ENCODE measurements at places on chromosomes 5 and 9.

- no peak for DNase-seq
Measured at GRCh38 chr5:153676406-153676805, 185.9 kb downstream of the GRIA1 start.

DNA sequence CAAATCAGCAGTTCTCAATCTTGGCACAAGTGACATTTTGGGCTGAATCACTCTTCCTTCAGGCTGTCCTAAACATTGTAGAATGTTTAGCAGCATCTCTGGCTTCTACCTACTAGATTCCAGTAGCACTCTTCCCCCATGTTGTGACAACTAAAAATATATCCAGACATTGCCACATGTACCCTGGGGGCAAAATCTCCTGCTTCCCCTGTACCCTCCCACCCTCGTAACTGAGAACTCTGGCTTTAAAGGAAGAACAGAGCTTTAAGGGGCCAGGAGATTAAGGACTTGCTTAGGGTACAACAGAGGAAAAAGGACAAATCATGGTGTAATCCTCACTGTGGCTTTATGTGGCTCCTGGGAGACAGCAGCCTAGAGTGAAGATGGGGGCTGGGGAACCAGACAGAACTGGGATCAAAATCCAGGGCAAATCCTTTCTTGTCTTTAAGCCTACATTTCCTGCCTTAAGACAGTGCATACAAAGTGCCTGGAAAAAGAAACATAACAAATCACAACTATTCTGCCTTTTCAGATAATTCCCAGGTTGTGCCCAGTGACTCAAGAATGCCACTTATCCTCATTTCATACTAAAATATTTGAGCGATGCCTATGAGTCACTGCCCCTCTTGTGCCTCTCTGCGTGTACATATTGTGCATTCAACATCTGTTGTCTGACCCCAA lies 109.3 kb downstream of the DAPK1 start:
- DNase-seq, result no peak

GRCh38 chr9:85743275-85744128 lies 1.7 kb upstream of the AGTPBP1 start:
- DNase-seq, result no peak

GRCh38 chr9:78439190-78439865 lies 142.4 kb downstream of the PSAT1 start:
- DNase-seq, result peak; percentile 88

DNA sequence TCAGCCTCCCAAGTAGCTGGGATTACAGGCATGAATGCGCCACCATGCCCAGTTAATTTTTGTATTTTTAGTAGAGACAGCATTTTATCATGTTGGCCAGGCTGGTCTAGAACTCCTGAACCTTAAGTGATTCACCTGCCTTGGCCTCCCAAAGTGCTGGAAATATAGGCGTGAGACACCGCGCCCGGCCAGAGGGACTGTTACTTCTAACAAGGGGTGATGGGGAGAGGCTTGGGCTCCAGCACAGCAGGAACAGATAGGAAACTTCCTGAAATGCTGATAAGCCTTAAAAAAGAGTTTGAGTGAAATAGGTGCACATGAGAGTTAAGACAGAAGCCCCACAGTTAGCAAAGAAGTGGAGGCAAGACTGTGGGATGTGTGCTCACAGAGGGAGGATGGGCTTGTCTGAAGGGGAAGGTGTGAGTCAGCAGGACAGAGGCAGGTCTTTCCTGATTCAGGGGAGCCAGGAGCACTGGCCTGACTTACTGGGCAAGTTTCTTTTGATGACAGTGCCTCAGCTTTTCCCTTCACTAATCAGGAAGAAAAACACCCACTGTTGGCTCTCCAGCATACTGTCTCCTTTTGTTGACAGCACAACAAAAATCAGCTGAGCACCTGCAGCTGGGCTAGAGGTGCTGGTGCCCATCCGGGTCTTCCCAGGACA lies 68.4 kb downstream of the RAD23B start:
- peak; percentile 65 for DNase-seq

- DNase-seq, result no peak
Measured at GRCh38 chr9:36928670-36929349, 105.3 kb downstream of the PAX5 start.

Measured in ureter (tissue), 1 donor.